ENCODE measurements at places on chromosomes 12 and 14. TPM values are rescaled to one million over a fixed set of nuclear protein-coding genes. Genes with fewer than 3 reads are reported as not detected.
A peak's percentile ranks its signal among the peaks of the same experiment; 100 is the strongest.

DNA sequence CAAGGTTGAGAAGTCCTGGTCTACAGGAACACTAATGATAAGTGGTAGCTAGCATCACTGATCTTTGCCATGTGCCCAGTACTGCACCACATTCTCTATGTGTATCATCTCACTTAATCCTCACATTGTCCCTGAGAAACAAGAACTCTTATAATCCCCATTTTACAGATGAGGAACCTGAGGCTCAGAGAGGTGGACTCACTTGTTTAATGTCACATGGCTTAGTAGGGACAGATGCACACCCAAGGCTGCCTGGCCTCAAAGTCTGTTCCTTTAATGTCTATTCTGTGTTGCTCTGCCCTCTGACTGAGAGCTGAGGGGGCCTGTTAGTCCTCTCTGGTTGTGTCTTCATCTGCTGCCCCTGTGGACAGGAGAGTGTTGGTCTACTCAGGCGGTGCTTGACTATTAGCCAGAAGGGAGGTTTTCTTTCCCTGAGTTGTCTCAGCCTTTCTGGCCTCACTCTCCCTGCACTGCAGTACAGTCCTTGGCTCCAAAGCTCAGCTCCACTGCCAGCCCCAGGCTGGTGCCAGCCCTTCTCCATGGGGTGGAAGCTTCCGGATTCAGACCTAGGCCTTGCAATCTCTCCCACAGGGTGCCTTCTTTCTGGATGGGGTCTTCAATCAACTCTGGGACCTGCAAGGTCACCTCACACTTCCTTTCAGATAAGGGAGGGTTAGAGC, 4.9 kb upstream of the DYNLL1 start:
- DNase-seq: peak; percentile 35

DNA sequence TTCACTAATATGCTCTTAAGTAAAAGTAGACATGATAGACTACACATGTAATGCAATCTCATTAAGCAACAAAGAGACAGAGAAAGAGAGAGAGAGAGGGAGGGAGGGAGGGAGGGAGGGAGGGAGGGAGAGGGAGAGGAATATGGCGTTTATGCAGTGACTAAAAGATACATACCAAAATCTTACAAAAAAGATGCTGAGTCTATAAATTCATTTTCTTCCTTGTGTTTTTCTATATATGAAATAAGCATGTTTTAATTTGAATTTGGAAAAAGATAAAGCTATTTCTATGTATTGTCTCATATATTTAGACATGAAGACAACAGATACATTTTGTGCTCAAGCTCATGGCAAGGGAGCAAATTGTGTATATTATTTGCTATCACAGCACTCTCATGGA, 44.1 kb downstream of the LRFN5 start:
- no peak for DNase-seq

DNA sequence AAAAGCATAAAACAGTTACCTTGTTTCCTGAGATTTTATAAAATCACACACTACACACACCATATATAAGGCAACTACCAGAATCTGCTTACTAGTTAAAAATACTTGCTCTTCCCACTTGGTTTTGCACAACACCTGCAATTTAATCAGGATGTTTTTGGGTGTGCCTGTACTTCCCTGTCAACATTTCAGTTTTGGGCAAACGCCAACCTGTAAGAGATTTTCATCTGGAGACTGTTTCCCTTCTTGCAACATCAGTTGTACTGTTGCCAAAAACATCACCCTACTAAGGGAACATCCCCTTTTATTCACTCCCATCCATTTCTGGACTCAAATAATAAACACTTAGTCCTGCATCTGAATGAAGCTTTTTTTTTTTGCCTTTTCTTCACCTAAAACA, 172.3 kb downstream of the DUSP6 start:
- DNase-seq: no peak

DNA sequence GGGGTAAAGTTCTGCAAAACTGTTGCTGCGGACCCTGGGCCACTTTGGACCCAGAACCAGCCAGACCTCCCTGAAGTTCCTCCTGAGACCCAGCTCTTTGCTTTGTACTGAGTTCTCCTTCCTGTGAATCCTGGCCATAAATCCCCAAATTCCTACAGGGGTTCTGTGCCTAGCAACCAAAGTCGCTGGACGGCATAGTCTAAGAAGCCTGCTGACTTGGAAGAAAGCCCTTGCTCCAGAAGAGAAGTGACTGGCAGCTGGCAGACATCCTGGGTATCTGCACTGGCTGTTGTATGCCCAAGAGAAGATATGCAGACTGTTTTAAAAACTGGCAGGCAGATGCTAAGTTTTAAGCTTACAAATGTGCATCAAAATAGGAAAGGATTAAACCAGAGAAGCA, 99.9 kb upstream of the SLC24A4 start:
- DNase-seq: no peak

GRCh38 chr14:76923431-76924370, 97.5 kb downstream of the LRRC74A start:
- DNase-seq: no peak

GRCh38 chr14:22395803-22396202, 193.2 kb downstream of the DAD1 start:
- no peak for DNase-seq

GRCh38 chr12:116302166-116303058, 24.9 kb upstream of the MED13L start:
- DNase-seq: peak; percentile 80

GRCh38 chr12:104966677-104967076, 8.6 kb upstream of the SLC41A2 start:
- DNase-seq: no peak

- DNase-seq: no peak
These were observed 12.9 kb downstream of the NCOR2 start for GRCh38 chr12:124554429-124555029.

GRCh38 chr14:73264080-73264884, 27.0 kb downstream of the PAPLN start:
- DNase-seq: no peak

SLC24A4 gene
- 6.4 TPM for polyA plus RNA-seq

TROAP gene
- 15.7 TPM for polyA plus RNA-seq

SLC6A12 gene
- polyA plus RNA-seq: 68.7 TPM

OTX2 gene
- not detected for polyA plus RNA-seq

HOXC9 gene
- polyA plus RNA-seq: 1.6 TPM

All from spinal cord (tissue), 10 donors.